ENCODE measurements at places on chromosomes 6 and 20. TPM values are rescaled to one million over a fixed set of nuclear protein-coding genes. Genes with fewer than 3 reads are reported as not detected.

Gene FNDC1
- 0.10 TPM for polyA plus RNA-seq

GRCh38 chr6:3228771-3229565 is 1.5 kb upstream of the TUBB2B start:
- DNase-seq, result no peak

DNA sequence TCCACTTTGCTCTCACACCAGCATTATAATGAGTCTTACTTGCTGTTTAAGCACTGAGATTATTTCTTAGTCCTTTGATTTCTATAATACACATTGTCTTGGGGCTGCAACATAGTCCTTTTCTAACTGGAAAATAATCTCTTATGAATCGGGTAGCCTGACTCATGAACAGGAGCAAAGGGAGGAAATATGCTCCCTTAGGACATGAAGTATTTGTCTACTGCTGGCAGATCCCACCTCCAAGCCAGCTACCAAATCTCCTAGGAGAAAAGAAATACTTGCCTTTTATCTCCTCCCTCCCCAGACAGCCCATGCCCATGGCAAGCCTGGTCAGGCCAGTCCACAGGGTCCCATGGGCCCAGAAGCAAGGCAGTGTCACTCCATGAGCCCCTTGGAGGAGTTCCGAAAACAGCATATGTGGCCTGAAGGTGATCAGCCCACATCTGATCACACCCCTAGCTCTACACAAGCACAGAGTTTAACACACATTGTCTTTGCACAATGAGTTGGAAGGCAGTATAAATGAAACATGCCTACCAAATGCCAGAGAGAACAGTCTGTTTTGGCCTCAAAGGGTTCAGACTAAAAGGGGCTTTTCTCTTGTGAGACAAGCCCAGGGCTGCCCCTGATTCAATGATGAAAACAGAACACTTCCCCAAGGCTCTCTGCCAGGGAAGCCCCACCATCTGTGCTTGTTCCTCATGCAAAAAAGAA is 37.1 kb upstream of the SLC4A11 start:
- no peak for DNase-seq

DNA sequence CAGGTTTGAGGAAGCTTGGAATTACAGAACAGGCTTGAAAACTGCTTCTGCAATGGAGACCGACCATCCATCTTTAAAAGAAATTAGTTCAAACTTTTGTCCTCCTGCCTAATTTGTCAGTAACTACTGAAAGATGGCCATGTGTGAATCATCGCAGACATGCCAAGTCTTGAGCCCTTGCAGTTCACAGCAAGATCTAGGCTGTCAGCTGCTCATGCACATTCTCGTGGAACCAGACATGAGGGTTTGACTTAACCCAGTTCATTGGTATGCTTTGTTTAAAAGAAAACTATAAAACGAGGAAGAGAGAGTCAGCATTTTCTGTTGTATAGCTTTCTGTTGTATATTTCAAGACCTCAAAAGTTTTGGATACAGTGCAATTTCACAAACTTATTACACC is 74.0 kb upstream of the SAMD5 start:
- DNase-seq, result no peak

Data from BJ (cell line).